Calu3 (cell line): ENCODE measurements at places on chromosomes 2 and 18. TPM values are rescaled to one million over a fixed set of nuclear protein-coding genes. Genes with fewer than 3 reads are reported as not detected.
A peak's percentile ranks its signal among the peaks of the same experiment; 100 is the strongest.

- peak; percentile 79 for DNase-seq
Measured at GRCh38 chr2:112795774-112796173, 11.5 kb upstream of the IL1A start.

GRCh38 chr18:45137087-45137419 lies 456.4 kb downstream of the SETBP1 start:
- DNase-seq = no peak

GRCh38 chr2:217993817-217994463 lies 8.9 kb downstream of the TNS1 start:
- peak; percentile 83 for DNase-seq

- no peak for DNase-seq
Measured at GRCh38 chr2:188596054-188596453, 304.4 kb downstream of the GULP1 start.

- DNase-seq = no peak
Measured at GRCh38 chr2:215583881-215584280, 148.0 kb upstream of the FN1 start.

DNA sequence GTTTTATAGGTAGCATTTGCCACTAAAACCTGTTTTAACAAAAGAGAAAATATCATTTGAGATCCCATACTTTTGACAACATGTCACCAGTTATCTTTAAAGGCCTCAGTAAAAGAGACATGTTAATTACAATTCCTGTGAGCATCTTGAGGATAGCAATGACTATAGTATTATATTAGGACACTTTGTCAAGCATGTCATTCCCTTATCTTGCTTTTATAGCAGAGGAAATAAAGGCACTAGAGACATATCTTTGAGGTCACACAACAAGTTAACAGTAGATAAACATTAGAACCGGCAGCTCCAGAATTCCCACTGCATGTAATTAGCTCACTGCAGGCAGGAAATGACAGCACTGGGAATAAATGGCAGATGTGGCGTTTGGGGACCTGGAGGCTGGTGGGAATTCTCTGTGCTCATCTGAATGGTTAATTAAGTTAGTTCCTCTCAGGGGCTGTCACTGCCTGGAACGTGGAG lies 25.9 kb downstream of the LYPD6B start:
- DNase-seq = no peak

GRCh38 chr2:174180726-174181236 lies 67.6 kb downstream of the OLA1 start:
- no peak for DNase-seq

DNA sequence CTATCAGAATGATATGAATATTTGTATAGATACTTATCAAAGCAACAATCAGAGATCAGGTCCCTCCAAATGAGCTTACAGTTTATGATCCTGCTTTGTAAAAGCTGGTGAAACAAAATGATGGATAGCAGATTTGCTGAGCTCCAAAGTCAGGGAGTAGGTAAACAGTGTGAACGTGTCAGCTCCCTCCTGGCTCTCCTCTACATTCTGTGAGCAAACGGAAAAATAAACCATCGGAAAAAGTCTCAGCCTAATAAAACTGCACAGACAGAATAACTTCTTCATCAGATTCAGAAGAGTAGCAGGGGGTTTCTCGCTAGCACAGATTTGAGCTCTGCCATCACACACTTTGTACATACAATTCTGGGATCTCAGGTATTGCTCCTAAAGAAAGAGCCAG lies 51.3 kb downstream of the BCL11A start:
- no peak for DNase-seq

DNA sequence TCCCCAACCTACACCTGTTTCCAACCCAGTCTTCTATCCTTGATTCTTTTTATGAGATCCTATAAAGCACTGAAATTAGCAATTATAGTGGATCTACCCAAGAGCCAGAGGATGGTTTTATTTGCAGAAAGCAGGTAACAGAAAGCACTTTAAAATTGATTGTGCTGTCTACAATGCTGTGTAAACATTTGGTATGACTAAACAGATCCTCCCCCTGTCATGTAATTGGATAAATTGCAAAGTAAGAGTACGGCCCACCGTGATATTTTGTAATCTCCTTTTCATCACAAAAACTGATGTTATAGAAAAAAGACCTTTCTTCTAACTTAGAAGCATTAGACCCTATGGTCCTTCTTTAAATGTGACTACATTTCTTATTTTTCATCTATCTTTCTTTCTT lies 11.3 kb upstream of the PPP3R1 start:
- DNase-seq = no peak

GRCh38 chr2:10430886-10431622 lies 17.1 kb downstream of the ODC1 start:
- DNase-seq = no peak

- DNase-seq = no peak
Measured at GRCh38 chr18:76387608-76388007, 107.4 kb downstream of the ZNF516 start.

DNA sequence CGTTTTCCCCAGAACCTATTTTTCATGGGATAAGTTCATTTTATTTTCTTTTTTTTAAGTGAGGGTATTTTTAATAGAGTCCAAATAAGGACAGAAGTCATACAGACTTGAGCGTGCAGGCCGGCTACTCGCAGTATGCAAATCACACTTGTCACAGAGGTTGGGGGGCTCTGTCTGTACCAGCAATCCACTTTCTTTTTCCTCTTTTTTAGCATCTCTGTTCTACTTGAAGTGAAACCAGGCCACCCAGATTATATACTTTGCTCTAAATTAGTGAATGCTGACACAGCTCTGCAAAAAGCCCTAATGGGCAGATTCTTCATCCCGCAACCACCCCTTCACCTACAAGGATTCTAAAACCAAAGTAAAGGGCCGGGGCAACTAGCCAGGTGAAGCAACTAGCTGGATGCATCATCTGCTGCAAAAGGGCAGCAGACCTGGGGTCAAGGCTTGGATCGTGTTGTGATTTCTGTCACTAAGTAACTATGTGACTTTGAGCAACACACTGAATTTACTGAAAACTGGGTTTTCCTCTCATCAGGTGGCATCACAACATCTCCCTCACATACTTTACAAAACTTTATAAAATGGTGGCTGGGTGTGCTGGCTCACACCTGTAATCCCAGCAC lies 18.4 kb downstream of the KDSR start:
- no peak for DNase-seq

DNA sequence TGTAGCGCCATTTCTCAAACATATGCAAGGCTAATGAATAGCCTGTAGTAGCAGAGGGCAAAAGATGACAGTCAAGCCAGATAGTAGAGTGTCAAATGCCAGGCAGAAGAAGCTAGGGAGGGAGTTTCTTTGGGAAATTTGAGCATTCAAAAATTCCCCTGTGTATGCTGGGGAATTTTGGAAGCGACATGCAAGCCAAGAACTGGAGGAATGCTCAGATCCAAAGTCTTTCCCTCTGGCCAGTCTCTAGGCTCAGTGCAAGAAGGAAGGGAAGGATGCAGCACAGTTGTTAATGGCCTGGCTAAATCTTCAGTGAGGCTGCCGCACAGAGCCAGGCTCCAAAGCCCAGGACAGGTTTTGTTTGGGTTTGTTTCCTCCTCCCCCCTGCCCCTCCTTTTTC lies 59.9 kb downstream of the ATP9B start:
- DNase-seq = no peak

HOXD1 gene
- not detected in 2 replicates for total RNA-seq

CYP20A1 gene
- 14.2 and 15.1 TPM in 2 replicates for total RNA-seq

B3GNT7 gene
- 8.9 and 14.4 TPM in 2 replicates for total RNA-seq

LAMA1 gene
- not detected in 2 replicates for total RNA-seq

ZNF396 gene
- 1.7 and 2.7 TPM in 2 replicates for total RNA-seq

PROM2 gene
- 24.7 and 29.9 TPM in 2 replicates for total RNA-seq

FOXD4L1 gene
- 0.92 and 1.0 TPM in 2 replicates for total RNA-seq

PXDN gene
- total RNA-seq = not detected in 2 replicates

GAL3ST2 gene
- 0.27 TPM in 1 of 2 replicates, not detected in the other for total RNA-seq

NGEF gene
- total RNA-seq = 1.3 and 1.7 TPM in 2 replicates
